ENCODE measurements at places on chromosomes 7 and 10.
A peak's percentile ranks its signal among the peaks of the same experiment; 100 is the strongest.

GRCh38 chr7:90858546-90858945, 262.4 kb downstream of the CDK14 start:
- no peak for DNase-seq

DNA sequence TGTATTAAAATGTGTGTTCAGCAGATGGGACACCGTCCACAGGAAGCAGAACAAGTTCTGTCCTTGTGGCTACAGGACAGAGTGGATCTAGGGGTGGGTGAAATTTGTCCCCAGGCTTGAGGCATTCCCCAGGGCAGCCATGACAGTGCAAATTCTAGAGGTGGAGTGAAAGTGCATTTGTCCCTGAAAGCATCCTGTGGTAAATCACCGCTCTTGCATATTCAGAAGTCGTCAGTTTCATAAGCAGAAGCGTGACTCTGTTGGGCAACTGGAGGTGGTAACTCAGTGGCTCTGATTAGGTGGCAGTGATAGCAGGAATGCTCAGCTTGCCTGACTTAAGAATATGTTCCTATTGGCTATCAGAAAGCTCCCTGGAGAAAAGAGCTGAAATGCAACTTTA, 96.6 kb downstream of the SNX10 start:
- DNase-seq = no peak

DNA sequence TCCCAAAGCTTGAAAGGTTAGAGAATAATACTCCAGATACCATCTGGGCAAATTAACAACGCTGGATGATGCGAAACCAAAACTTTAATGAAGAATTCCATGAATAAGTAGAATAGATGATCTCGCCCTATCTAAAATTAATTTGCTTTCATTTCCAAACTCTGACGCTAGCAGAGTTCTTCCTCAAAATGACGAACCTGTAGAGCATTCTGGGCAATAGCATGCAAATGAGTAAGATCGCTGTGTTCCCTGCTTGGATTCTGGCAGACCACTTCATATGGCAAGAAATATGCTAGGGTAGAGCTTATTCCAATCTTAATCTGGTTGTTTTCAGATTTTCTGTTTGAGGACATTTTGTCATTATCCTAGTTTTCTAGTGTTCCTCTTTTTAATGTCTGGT, 36.1 kb upstream of the SMNDC1 start:
- no peak for DNase-seq

DNA sequence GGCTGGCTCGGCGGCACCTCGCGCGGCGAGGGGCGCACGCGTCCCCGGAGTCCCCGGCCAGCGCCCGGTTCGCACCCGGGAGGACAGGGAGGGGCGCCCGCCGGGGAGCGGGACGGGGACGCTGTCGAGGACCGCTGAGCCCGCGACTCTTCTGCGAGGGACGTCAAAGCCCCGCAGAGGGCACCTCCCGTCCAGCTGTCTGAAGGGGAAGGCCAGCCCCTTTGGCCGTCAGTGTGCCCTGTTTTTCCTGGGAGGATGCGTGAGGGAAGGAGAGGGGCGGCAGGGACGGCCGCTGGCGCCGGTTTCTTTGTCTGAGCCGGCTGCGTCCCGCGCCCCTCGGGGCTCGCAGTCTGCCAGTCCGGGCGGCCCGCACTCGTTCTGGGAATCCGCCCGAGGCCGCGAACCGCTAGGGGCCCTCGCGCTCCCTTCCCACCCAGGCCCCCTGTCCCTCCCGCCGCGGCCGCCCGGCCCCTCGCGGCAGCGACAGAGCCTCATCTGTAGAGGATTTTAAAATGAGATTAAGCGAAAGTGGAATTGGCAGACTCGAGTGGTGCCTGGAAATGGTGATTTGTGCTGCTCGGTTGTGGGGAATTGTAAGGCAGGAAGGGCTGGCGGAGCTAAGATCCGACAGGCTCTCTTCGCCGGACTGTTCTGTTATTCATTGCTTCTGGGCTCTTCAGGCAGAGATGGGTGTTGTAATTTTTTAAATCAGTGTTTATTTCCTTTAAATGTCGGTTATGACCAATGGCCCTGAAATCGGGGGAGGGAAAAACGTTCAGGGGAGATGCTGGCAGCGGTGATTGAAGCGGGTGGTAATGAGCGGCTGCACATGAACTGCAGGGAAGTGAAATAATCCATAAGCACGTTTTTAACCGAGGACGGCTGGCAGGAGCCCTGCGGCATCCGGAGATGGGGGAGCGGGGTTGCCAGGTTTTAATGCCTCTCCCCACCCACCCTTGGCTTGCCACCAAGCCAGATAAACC, 618 bp upstream of the RELN start:
- no peak for DNase-seq

- no peak for DNase-seq
Measured at GRCh38 chr7:110775046-110775445, 315.9 kb upstream of the LRRN3 start.

GRCh38 chr10:132932461-132933307, 9.7 kb downstream of the CFAP46 start:
- DNase-seq = no peak

GRCh38 chr7:82624337-82624736, 180.8 kb upstream of the CACNA2D1 start:
- no peak for DNase-seq

- no peak for DNase-seq
Measured at GRCh38 chr7:265998-266850, 23.7 kb upstream of the FOXL3 start.

DNA sequence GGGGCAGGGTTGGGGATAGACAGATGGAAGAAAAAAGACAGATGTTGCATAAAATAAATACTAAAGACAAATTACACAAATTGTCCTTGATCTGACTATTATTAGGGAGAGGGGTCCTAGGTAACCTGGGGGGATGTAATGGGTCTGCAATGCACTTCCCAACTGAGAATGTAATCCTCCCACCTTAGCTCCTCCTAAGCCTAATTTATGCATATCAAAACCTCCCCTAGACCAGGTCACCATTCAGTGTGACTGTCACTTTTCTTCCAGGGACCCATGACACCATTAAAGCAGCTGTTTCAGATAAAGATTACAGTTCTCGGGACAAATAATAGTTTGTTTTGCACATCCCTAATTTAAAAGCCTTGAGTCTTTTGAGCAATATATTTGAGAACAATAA, 133.9 kb upstream of the FEZF1 start:
- no peak for DNase-seq

GRCh38 chr10:120574981-120575380, 118.0 kb downstream of the PLPP4 start:
- no peak for DNase-seq

DNA sequence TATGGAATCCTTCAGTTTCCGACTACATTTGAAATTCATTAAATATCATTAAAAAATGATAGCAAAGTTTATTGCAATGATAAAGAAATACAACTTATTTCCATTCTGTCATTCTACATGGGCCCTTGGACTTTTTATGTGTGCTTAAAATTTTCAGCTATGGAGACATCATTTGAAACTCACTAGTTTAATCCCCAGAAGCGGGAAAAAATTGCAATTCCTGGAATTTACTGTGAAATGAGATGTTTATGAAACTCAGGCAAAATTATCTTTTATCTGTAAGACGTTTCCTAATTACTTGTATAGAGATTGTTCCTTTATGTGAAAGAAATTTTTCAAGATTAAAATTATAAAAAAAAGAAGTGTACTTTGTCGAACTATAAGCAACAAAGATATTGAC, 213.4 kb downstream of the PARD3 start:
- no peak for DNase-seq

- no peak for DNase-seq
Measured at GRCh38 chr10:28874210-28874609, 196.9 kb downstream of the BAMBI start.

DNA sequence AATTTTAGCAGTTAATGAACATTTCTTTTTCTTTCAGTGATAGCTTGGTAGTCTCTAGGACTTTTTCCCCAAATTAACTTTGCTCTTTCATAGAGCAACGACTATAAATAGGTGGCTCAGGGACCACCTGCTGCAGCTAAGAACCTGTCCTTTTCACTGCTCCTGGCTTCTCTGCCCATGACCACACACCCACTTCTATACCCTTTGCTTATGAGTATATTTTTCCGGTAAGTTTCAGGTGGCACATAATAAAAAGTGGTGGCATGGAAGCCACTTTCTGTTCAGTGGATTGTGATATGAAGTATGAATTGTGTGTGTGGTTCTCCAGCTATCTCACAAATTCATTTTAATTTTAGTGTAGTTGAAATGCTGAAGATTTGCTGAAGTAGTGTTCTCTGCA, 1.2 kb downstream of the ING3 start:
- DNase-seq = no peak

DNA sequence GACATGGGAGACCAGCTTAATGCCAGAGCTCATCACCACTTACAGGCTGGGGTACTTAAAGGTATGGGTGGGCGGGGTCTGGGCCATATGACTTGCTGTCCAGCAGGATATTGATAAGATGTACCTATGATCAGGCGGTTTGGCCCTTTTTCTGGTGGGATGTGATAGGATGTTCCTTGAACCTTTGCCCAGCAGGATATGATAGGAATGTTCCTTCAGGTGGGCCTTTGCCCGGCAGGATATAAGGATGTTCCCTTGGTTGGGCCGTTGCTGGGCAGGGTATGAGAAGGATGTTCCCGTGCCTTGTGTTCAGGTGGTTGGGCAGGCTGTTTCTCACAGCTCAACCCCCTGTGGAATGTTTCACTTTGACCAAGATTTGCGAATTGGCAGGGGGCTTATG, 187.2 kb upstream of the CXCL12 start:
- no peak for DNase-seq

DNA sequence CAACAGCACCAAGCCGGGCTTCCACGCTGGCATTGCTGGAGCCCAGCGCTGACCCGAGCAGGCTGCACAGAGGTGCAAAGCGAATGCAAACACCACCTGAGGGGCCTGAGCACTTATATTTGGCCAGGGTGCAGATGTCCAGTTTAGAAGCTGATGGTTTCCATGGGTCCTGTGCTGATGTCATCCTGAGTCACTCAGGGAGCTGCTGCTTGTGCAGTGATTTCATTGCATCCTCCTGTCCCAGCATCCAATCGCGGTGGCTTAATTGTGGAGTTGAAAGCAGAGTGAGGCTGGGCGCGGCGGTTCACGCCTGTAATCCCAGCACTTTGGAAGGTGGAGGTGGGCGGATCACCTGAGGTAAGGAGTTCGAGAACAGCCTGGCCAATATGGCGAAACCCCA, 410.2 kb upstream of the KLF6 start:
- no peak for DNase-seq

DNA sequence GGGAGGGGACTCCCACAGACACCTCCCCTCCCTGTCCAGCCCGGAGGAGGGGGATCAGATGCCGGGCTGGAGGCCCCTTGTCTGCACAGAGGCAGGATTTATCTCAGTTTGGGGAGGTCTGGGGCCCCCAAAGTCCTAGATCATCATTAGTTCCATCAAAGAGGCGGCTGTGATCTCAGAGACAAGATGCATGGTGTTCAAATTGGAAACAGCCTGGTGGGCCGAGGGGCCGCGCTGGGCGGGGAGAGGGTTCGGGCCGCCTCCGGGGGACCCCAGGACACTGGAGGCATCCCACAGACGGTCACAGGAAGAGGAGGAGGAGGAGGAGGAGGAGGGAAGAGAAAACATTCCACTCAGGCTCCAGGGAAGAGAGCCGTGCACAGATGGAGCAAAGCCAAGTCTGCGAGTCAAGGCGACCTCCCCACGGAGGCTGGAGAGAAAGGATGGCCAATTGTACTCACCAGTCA, 69.5 kb upstream of the CUX1 start:
- DNase-seq = no peak

- no peak for DNase-seq
Measured at GRCh38 chr10:48536916-48537890, 67.7 kb downstream of the ARHGAP22 start.

- DNase-seq = peak; percentile 80
Measured at GRCh38 chr7:22110227-22110839, 164.6 kb upstream of the CDCA7L start.

- no peak for DNase-seq
Measured at GRCh38 chr10:60367901-60368300, 21.8 kb downstream of the ANK3 start.

DNA sequence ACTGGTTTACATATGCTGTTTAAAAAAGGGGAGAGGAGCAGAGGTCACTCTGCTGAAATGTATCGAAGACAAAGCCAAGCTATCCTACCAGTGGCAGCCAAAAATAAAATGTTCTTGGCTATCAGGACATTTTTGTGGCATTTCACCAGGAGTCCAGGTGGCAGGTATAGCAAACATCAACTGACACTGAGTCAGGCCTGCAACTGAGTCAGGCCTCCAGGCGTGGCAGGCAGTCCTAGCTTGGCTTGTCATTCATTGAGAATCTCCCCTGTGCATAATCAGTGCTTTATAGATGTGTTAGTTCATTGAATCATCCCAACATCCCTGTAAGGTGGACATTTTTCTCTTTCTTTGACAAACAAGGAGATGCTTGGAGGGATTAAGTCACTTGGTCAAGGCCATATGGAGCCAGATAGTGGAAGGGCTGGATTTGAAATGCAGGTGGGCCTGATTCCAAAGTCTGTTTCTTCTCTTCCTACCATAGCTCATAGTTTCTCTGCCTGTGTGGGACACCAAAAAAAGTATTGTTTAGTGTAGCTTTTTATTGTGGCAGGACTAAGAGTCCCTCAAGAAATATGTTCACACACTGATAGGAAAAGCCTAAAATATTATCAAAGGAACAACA, 4.3 kb downstream of the DYNC1I1 start:
- no peak for DNase-seq

- no peak for DNase-seq
Measured at GRCh38 chr7:128902761-128903585, 7.5 kb downstream of the KCP start.

- no peak for DNase-seq
Measured at GRCh38 chr10:35063837-35064454, 26.2 kb downstream of the CUL2 start.

- DNase-seq = no peak
Measured at GRCh38 chr10:104253606-104254410, 884 bp upstream of the GSTO1 start.

GRCh38 chr10:27065084-27065483, 35.2 kb downstream of the ANKRD26 start:
- no peak for DNase-seq

- no peak for DNase-seq
Measured at GRCh38 chr7:20395104-20395503, 64.4 kb downstream of the ITGB8 start.

DNA sequence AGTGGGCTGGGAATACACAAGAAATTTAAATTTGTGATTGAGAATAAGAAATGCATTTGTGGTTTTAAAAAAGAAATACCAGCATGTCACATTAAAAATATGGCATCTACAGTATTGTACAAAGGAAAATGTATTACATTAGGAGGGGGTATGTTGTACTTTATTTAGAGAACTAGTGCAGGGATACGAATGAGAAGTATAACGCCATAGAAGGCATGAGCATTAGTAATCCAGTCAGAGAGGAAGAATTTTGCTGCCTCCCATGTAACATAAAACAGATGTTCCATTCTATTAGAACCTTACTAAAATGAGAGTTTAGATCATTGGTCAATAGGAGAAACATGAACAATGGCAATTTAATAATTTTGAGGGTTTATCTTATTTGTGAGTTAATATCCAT, 182.2 kb downstream of the ADK start:
- DNase-seq = no peak
